ENCODE measurements at places on chromosomes 5 and 9.
A peak's percentile ranks its signal among the peaks of the same experiment; 100 is the strongest.

- DNase-seq, result peak; percentile 70
Observed at GRCh38 chr9:123637945-123638634, 282.1 kb downstream of the CRB2 start.

GRCh38 chr9:36008774-36009300 lies 27.9 kb upstream of the RECK start:
- peak; percentile 69 for DNase-seq

GRCh38 chr5:151123897-151124751 lies 33.5 kb downstream of the ANXA6 start:
- no peak for DNase-seq

GRCh38 chr5:77636641-77637169 lies 1.8 kb downstream of the OTP start:
- no peak for DNase-seq

DNA sequence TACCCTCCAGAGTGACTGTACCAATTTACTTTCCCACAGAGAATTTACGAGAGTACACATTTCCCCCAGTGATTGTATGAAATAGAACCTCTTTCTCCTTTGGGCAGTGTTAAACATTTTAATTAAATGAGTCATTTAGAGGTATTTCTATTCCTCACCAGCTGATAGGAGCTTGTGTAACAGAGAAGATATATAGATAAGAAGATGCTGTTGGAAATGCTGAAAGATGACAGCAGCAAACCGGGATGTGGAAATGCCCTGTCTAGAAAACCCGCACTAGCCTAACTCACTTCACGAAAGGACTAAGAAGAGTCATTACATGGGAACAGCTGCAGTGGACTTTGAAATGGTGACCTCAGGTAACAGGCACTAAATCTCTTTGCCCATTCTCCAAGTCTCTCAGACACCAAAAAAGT lies 68.3 kb downstream of the LPAR1 start:
- no peak for DNase-seq

DNA sequence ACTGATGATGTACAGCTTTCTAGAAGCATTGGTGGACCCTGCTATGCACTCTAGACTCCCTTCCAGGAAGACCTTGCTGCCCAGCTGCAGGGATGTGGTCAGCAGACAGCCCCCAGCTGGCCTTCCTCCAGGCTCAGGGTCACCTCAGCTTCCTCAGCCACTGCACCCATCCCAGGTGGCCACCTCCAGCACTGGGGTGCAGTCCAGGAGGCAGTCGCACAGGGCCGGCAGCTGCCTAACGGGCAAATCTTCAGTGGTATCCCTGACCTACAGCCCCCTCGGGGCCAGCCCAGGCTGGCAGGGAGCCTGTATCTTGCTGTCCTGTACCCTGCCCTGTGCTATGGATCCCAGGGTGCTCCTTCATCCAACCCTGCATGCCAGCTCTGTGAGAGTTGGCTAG lies 81.8 kb downstream of the GADD45G start:
- DNase-seq, result no peak

DNA sequence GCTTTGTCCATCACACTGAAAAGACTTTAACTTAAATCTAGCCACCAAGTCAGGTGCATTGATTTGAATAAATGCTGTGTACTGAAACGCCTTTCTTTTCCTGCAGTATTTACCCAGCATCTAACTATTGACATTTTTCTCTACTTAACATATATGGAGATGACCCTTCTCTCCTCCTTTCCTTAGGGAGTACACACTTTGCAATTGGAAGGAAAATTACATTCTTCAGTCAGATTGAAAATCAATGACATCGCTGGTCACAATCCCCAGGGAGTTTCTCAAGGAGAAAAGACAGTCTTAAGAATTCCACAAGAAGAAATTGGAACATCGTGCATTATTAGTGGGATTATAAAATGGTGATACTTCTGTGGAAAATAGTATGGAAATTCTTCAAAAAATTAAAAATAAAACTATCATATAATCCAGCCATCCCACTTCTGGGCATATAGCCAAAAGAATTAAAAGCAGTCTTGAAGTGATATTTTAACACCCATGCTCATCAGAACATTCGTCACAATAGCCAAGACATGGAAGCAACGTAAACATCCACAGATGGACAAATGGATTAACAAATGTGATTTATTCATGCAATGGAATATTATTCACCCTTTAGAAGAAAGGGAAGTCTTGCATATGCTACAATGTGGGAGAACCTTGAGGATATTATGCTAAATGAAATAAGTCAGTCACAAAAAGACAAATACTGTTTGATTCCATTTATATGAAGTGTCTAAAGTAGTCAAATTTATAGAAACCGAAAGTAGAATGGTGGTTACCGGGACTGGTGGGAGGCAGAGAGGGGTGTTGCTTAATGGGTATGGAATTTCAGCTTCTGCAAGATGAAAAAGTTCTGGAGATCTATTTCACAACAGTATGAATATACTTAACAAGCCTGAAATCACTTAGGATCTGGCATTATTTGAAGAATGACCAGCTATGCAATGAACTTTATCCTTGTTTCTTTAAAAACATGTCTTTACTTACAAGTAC lies 14.3 kb upstream of the FREM1 start:
- no peak for DNase-seq

GRCh38 chr5:78550891-78551290 lies 97.7 kb downstream of the LHFPL2 start:
- no peak for DNase-seq

- no peak for DNase-seq
Observed at GRCh38 chr9:77764894-77765780, 117.0 kb upstream of the GNA14 start.

DNA sequence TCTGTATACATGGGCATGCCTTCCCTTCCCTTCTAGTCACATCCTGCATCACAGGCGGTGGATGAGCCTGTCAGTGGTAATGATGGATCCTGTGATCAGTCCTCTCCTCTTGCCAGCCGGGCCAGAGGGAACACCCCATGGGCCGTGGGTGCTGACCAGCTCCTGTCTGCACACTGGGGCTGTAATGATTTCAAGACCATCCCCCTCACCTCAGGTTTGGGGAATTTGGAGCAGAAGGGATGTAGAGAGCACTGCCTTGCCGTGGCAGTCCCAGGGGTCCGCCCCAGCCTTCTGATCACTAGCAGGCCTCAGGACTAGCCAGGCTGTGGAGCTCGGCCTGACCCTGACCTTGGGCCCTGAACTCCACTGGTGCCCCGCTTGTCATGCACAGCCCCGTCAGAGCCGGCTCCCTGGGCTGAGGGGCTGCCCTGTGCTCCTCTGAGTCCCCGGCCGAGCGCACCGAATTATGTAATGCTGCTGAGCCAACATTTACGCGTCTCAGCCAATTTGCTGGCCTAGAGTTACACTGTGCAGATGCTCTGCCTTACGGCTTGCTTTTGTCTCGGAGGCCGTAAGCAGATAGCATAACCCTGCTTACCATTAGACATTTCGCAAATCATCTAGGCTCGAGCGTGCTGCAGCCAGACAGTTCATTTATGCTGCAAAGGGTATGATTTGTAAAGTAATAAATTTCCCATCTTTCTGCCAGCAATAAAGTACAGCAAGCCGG lies 155.3 kb downstream of the MACROH2A1 start:
- DNase-seq, result no peak

GRCh38 chr9:84621811-84622210 lies 47.7 kb upstream of the NTRK2 start:
- DNase-seq, result no peak

DNA sequence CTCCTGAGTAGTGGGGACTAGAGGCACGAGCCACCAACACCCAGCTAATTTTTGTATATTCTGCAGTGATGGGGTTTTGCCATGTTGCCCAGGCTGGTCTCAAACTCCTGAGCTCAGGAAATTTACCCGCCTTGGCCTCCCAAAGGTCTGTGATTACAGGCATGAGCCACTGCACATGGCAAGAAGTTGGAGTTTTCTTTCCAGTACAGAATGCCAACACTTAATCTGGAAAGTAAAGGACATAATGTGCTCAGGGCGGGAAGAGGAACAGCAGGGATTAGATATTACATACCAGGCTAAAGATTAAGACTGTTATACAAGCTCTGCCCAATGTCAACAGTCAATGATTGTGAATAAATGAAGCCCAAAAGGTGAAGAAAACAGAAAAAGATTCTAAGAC lies 47.2 kb upstream of the AGXT2 start:
- DNase-seq, result no peak

DNA sequence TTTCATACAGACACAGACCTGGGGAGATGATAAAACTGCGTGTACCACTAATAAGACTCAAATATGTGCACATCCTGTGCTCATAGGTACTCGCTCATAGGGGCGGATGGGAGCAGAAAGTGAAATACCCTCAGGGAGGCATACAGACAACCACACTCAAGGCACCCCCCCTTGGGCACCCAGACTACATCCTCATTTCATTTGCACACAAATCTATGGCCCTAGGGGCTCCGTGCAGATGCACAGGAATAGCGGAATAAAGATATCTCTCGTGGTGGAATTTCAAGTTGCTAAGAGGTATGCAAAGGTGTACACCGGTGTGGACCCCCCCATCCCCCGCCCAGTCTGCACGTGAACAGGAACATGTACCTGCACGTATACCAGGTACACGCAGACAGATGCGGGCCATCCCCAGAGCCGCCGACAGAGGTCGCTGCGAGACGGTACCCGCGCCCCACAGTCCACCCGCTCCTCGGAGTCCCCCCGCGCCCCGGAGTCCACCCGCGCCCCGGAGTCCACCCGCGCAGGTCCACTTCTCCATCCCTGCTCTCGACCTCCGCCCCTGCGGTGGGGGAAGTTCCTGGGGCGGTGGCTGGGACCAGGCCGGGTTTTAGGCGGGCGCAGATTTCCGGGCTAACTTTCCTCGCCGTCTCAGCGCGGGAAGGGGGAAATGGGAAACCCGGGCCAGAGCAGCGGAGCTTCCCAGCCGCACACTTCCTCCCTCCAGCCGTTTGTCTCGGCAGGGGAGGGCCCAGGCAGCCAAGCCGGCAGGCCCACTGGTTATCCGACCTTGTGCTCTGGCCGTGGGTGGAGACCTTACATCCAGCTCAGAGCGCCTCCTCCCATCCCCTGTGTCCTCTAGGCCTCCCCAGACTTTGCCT lies 1.0 kb upstream of the IL12B start:
- DNase-seq, result peak; percentile 74

DNA sequence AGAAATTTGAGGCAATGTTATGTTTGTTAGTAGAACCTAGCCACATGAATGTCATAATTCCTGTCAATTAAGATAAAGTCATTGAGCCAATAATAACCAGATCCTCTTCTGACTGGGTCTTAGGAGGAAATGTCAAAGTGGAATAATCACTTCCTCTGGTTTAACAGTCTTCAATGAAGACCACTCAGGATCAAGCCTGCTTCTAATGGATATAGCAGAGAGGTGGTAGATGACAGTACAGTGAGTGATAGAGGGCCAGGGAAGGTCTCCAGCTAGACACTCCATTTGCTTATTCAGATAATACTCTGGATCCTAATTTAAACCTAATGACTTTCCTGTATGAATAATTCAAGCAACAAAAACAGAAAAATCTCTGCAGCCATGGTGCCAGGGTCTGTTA lies 474.2 kb downstream of the DNAH5 start:
- no peak for DNase-seq

All from CD4-positive, alpha-beta memory T cell (primary cell).